Posterior cingulate gyrus (tissue), 11 donors: ENCODE measurements at places on chromosomes 3 and 15.

- DNase-seq, result no peak
Observed at GRCh38 chr15:67571648-67572415, 29.3 kb downstream of the MAP2K5 start.

DNA sequence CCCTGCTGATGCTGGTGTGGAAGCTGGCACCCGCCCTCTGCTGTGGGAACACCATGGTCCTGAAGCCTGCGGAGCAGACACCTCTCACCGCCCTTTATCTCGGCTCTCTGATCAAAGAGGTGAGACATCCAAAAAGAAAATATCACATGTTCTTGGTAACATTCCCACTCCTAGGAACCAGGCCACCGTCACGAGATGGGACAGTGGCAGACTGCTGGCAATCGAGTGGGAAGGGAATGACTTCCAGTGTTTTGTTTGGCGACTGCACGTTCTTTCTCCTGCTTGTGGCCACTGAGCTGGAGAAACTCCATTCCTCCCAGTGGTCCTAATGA lies 14.3 kb downstream of the ALDH1A3 start:
- DNase-seq, result no peak

- DNase-seq, result no peak
Observed at GRCh38 chr15:42832576-42832975, 88.0 kb downstream of the TTBK2 start.

DNA sequence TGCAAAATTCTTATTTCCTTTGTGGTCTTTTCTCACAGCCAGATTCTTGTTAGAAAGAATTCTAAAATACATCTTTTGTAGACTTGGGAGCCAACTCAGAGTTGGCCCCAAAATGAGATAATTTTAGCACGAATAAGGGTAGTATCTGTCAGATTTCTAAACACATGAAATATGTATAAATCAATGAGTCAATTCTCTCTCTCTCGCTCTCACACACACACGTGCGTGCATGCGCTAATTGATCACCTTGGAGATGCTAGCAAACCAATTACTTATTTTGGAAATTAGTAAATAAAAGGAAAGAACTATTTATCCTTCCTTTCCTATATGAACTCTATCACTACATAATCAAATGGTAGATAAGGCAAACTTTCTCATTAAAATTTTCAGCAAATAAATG lies 32.9 kb upstream of the PIK3R4 start:
- DNase-seq, result no peak

DNA sequence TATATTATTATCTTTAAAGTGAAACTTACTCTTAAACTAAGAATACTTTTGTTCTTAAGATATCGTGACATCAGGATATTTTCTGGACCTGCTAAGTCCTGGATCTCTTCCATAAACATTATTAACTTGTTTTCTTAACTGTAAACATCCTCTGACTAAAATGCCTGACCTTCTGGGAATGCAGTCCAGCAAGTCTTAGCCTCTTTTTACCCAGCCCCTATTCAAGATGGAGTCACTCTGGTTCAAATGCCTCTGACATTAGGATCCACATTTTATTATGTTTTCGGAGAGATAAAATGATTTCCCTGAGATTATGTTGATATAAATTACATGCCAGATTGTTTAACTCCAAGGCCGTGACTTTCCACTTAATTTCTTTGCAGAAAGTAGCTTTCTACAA lies 37.6 kb downstream of the OSTN start:
- DNase-seq, result no peak

GRCh38 chr3:157201648-157202278 lies 41.8 kb upstream of the CCNL1 start:
- DNase-seq, result no peak

DNA sequence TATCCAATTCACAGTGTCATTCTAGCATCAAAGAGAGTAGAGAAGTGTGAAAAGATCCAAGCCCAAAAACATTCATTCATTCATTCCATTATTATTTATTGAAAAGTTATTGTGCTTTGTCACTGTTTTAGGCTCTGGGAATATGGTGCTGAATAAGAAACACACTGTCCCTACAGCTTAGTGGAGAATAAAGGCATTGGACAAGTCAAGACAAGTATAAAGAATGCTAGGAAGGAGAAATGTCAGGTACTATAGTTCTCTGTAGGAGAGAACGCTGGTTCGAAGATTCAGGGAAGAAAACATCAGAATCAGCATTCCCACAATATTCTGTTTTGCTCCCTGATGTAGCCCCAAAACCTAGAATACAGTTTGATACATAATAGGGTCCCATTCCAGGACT lies 128.8 kb upstream of the CHRM5 start:
- DNase-seq, result no peak

DNA sequence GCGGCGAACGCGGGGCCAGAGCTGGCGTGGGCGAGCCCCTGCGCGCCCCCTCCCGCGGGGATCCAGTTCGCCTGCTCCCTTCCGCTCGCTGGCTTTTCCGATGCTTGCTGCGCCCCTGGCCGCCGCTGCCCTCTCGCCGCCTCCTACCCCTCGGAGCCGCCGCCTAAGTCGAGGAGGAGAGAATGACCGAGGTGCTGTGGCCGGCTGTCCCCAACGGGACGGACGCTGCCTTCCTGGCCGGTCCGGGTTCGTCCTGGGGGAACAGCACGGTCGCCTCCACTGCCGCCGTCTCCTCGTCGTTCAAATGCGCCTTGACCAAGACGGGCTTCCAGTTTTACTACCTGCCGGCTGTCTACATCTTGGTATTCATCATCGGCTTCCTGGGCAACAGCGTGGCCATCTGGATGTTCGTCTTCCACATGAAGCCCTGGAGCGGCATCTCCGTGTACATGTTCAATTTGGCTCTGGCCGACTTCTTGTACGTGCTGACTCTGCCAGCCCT lies 721 bp downstream of the P2RY1 start:
- no peak for DNase-seq
